GM12891 (cell line): ENCODE measurements at places on chromosomes 4 and X.

DNA sequence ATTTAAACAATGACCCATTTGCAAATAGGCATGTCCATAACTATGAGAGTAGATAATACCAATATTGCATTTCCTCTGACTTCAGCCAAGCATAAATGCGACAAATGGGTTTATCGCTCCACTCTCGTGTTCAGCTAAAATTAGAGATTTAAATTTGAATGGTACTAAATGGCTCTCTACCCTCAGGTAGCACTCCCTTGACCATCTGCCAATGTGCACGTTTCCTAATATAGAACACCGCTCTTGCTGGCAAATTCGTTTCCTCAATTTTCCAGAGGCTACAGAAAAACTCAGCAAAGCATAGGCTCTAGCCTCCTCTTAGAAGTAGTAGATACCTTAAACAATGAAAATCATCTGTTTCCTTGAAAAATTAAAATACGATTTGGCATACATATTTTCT lies 251.6 kb downstream of the ADGRA3 start:
- no peak for DNase-seq

DNA sequence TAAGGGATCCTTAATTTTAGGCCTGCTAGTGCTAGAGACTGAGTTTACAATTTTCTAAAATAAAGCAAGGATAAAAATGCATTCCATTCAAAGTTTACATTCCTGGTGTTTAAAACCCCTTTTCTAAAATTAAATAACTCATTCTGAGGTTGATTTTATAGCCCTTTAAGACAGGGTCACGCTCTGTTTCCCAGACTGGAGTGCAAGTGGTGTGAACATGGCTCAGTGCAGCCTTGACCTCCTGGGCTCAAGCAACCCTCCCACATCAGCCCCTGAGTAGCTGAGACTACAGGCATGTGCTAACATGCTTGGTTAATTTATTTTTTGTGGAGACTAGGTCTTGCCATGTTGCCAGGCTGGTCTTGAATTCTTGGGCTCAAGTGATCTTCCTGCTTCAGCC lies 6.8 kb upstream of the CDKL2 start:
- DNase-seq: no peak

- DNase-seq: no peak
These were observed 73.2 kb downstream of the SLC4A4 start for GRCh38 chr4:71411981-71412380.

DNA sequence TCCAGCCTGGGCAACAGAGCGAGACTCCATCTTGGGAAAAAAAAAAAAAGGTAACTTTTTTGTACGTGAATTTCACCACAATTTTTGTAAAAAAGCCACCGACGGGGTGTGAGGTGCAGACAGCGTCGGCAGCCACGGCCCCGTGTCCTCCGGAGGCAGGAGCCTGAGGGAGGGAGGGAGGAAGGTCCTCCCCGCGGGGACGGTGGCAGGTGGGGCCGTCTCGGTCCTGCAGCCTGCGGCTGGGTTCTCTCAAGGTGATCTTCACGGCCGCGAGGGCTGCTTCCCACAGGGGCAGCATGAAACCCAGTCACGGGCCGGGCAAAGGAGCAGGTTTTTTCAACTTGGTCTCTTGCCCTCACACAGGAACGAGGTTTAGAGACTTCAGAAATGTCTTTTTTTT lies 14.0 kb downstream of the PLCXD1 start:
- no peak for DNase-seq

- no peak for DNase-seq
These were observed 1768.5 kb downstream of the PCDH7 start for GRCh38 chr4:32488690-32489089.

DNA sequence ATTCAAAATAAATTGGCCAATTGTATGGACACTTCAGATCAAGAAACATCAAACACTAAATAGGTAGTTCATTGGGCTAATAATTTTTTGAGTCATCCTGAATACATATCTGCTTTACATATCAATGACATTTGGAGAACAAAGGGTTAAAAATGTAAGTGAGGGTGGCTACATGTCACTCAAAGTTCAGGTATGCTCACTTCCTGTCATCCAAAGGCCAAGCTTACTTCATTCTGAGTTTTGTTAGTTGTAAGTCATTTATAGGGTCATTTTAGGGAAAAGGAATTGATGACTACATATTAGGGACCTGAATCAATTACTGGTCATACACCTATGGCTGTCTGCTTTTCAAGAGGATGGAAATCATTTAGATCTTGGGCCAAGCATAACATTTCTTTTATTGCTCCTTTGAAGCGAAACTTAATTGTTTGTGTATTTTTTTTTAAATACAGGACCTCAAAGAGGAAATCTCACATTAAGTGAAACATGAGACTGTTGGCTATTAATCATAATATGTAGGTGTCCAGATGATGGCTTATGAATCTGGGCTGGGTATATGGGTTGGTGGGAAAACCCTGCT lies 119.2 kb upstream of the LEF1 start:
- DNase-seq: no peak

DNA sequence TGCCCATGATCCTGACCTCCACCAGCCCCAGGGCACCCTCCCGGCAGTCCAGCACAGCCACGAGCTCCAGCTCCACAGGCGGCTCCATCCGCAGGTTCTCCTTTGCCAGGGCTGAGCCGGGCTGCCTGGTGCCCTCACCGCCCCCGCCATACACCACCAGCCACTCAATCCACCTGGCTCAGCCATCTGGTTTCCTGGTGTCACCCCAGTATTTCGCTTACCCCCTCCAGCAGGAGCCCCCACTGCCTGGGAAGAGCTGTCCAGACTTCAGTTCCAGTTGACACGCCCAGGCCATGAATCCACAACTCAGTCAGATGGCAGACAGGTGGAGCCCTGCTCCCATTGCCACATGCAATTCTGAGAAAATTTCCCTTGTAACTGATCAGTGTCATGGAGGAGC lies 3.9 kb downstream of the SHISA3 start:
- no peak for DNase-seq

DNA sequence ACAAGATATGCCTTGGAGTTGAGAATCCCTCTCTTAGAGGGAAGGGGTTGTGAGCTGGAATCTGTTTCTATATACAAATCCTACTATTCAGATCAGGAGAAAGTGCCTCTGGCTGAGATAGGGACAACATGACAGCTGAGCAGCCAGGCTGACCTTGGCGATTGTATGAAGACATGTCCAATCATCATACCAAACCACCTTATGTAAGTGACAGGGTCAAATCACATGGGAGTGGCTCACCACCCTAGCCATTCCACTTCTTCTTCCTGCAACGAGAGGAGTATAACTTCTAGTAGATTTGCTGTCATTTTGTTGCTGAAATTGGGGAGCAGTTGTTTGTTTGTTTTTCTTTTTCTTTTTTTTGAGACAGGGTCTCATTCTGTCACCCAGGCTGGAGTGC lies 48.3 kb upstream of the TMEM150C start:
- DNase-seq: no peak

- DNase-seq: no peak
These were observed 55.6 kb upstream of the TADA2B start for GRCh38 chr4:6987588-6987961.

DNA sequence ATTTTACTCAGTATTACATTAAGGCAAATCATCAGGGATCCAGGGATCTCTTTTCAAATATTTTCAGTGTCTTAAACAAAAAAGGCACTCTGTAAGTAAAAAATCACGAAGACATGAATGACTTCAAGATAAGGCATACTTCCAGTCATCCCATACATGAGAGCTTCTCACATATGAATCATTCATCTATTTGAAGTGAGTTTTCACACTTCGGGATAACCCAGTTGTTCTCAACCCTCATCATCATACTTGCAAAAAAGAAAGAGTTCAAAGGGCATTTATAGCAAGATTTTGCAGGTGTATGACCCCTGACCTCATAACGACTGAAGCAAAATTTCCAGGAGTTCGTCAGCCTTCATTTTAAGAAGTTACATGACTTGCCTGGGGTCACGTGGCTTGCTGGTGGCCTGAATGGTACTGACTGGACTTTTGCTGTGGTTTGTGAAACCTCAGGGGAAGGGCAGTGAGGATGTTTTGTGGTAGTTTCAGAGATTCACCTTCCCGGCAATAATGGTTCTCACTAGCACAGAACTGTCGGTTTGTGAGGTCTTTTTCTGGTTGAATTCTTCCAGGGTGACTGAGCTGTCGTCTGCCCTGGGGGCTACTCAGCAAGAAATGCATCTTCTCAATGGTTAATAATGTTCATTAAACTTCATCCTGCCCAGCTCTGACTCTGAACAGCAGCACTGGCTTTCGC lies 115.8 kb upstream of the SHISA3 start:
- no peak for DNase-seq

DNA sequence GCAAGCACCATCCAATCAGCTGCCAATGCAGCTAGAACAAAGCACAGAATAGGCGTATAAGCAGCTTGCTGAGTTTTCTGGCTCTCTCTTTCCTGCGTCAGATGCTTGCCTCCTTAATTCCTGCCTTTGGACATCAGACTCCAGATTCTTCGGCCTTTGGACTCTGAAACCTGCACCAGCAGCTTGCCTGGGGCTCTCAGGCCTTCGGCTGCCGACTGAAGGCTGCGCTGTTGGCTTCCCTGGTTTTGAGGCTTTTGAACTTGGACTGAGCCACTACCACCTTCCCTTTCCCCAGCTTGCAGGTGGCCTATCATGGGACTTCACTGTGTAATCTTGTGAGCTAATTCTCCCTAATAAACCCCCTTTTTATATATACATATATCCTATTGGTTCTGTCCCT lies 6.1 kb downstream of the TMEM192 start:
- DNase-seq: no peak

DNA sequence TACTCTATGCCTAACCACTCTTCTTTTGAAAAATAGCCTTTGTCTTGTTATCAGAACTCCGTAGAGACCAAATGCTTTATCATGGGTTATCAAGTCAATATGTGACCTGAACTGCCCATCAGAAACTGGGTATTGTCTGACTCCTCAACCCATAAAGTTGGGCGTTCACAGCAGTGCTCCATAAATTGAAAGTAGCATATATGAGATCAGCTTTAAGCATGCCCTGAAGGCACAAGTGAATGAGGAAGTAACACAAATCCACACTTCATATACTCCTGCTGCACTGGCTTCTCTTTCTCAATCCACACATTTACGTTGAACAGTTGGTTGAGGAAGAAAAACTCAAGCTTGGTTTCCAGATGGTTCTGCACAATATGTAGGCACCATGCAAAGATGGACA lies 1106.0 kb downstream of the STIM2 start:
- no peak for DNase-seq

DNA sequence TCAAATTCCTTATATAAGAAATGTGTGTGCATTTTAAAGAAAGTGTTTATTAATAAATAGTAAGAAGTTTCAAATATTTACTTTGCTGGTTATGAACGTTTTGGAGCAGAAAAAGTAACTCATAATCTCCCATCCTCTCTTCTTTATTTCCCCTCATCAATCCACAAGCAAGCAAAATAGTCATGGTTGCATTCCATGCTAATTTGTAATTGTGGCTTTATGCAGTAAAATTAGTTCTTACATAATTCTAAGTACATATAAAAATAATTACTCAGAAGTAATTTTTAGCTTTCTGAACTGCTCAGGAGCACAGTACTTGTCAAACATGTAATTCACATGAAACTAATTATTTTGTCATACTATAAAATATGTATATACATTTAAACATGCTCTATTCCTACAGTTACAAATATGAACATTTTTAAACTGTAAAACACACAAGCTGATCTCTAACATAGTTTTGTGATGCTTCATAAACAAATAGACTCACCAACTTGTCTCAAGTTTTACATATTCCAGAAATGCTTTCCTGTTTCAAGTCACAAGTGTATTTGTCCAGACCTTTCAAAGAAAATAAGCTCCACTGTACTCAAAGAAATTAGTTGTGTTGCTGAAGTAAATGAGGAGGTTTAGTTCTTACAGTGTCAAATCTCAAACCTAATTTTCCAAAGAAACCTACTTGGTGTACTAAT lies 218.9 kb downstream of the PABPC4L start:
- no peak for DNase-seq

DNA sequence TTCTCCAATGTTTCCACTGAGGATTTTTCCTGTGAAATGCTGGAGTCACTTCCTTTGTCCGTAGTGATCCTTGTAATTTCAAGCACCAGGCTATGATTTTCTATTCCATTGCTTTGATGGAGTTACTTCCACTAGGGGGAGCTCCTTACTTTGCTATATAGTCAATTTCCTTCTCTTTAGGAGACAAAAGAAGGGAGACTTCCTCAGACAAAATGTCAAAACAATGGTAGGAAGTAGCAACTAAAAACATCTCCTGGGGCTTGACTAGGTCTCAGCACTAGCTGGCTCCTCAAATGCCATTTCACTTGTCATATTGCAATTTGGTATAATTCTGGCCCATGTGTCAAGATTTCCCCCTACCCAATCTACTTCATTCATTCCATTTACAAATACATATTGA lies 24.1 kb downstream of the ZCCHC12 start:
- DNase-seq: no peak

GRCh38 chr4:48830706-48831531 lies at the start of gene OCIAD1:
TSS of gene OCIAD1 (plus strand) at chr4:48831088. CDS start at chr4:48832625, 1,537 bp downstream.
- peak; percentile 90 for DNase-seq

DNA sequence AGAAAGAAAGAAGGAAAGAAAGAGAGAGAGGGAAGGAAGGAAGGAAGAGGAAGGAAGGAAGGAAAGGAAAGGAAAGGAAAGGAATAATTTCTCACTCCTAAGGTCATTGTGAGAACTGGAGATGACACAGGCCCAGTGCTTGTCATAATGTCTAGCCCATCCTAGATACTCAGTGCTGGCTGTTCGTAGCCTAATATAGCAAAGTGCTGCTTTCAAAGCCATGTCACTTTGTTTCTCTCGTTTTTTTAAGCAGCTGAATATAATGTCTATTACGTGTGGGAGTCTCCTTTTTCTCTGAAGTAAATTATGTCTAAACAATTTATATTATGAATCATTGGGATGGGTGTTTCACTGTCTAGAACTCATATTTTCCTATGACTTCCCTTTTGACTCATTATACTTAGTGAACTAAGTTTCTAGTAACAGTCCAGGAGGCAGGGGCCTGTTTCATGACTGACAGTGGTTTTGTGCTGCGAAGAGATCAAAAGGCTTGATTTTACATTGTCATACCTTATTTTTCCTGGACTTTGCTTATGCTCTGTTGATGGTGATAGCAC lies 327.0 kb upstream of the ZFP42 start:
- no peak for DNase-seq

GRCh38 chr4:145177511-145177905 lies 2.9 kb downstream of the OTUD4 start:
- no peak for DNase-seq

GRCh38 chr4:181477591-181477990 lies 765.6 kb upstream of the TENM3 start:
- no peak for DNase-seq

DNA sequence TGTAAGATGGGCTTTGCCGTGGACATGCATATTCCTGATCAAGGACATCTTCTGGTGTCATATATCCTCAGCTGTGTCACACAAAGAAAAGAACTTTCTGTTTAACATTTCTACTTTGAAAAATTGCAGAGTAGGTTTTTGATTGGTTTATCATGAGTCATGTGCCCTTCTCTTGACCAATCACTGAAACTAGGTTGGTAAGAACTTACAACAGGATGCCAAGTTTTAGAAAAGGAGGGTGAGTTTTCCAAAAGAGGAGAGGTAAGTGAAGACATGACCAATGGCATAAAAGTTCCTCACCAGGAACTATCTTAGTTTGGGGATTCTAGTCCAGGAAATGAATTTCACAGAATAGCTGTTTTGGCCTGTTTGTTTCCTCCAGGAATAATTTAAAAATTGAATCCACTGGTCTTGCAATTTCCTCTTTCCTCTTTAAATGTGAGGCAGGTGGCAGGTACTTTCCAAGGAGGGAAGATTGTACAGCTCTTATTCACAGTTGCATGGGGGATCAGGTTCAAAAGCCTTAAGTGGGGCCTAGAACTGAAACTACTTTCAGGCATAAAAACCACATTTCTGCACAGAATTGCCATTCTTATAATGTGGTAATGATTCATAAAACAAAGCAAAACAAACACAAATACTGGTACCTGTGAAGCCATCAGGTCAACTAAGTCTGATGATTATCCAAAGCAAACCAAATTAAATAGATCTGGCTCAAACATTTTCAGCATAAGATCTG lies 1114.5 kb upstream of the LCORL start:
- DNase-seq: no peak
